Cortex of kidney (tissue), 1 donor: ENCODE measurements at places on chromosomes 16 and 17.
A peak's percentile ranks its signal among the peaks of the same experiment; 100 is the strongest.

DNA sequence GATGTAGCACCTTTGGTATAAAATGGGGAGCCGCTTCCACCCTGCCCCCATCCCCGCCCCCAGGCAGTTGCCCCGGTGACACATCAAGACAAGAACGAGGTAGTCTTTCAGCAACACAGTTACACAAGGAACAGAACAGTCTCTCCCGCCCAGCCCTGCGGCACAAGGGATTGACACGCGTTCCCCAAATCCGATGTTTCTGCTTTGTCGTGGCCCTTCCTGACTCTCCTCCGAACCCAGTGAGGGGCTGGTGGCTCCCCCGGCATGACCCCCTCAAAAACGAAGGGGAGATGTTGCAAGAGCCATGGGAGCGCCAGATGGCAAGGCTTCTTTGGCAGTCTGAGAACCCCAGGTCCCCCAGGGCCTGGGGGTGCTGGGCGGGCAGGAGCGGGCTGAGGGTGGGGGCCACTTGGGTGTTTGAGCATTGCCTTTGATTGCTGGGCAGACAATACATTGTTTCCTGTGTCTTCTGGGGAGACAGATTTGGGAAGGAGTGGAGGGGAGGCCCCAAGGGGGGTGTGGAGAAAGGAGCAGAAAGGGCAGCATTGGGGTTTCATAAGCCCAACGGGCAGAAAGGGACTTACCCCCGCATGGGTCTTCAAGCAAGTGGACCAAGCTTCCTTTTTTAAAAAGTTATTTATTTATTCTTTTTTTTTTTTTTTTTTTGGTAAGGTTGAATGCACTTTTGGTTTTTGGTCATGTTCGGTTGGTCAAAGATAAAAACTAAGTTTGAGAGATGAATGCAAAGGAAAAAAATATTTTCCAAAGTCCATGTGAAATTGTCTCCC, 16.6 kb downstream of the COL1A1 start:
- no peak for DNase-seq

GRCh38 chr17:50128441-50129352, 1.3 kb downstream of the SAMD14 start:
- no peak for DNase-seq

- no peak for DNase-seq
Measured at GRCh38 chr16:2709588-2709984, 10.4 kb downstream of the PRSS27 start.

GRCh38 chr17:59399914-59400313, 68.5 kb downstream of the YPEL2 start:
- DNase-seq, result no peak

GRCh38 chr17:59892924-59893675, at the start of the genes RPS6KB1 and TUBD1:
Gene RPS6KB1, plus strand, starts transcription at chr17:59893121. Its CDS starts 64 bp downstream, at chr17:59893185.
Gene TUBD1, minus strand, starts transcription at chr17:59892943. Its CDS starts 1,941 bp downstream, at chr17:59891002.
- DNase-seq, result peak; percentile 35

DNA sequence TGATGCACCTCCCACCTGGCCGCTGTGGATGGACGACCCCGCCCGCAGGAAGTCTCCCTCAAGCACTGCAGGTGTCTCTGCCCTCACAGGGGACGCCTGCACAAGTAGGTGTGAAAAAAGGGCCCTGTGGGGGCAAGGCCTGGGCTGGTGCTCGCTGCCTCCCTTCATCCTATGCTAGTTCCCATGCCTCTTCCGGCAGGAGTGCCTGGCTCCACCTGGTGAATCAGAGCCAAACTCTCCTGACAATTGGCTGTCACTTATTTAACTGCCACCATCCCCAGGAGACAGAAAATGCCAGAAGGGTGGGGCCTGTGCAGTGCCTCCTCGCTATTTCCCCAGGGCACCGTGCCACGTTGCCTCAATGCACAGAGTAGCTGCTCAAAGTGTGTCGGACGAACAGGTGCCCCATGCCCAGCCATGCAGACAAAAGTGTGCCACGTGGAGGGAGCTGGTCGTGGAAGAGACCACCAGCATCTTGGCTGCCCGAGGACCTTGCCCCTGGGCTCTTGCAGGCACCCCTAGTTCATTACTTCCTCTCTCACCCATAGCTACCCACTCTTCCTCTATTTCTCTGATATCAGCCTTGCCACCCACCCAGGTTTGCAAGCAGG, 170.7 kb downstream of the SEC14L1 start:
- DNase-seq, result no peak
